Esophagus muscularis mucosa (tissue), 4 donors: ENCODE measurements at places on chromosomes 16 and 17. TPM values are rescaled to one million over a fixed set of nuclear protein-coding genes. Genes with fewer than 3 reads are reported as not detected.

- no peaks in the 10 kb centered on the region for H3K36me3 ChIP-seq
- no peaks in the 10 kb centered on the region for H3K4me1 ChIP-seq
- no peaks in the 10 kb centered on the region for H3K27me3 ChIP-seq
- no peak overlapping the region for H3K27ac ChIP-seq
- H3K4me3 ChIP-seq: no peak overlapping the region
These were observed 6.8 kb upstream of the KRTAP17-1 start for GRCh38 chr17:41322094-41322902.

GRCh38 chr17:51933647-51934046 is 224.9 kb downstream of the CA10 start:
- H3K4me1 ChIP-seq: no peaks in the 10 kb centered on the region
- H3K36me3 ChIP-seq: no peaks in the 10 kb centered on the region
- no peak overlapping the region for H3K27ac ChIP-seq
- no peaks in the 10 kb centered on the region for H3K27me3 ChIP-seq
- no peak for DNase-seq

DNA sequence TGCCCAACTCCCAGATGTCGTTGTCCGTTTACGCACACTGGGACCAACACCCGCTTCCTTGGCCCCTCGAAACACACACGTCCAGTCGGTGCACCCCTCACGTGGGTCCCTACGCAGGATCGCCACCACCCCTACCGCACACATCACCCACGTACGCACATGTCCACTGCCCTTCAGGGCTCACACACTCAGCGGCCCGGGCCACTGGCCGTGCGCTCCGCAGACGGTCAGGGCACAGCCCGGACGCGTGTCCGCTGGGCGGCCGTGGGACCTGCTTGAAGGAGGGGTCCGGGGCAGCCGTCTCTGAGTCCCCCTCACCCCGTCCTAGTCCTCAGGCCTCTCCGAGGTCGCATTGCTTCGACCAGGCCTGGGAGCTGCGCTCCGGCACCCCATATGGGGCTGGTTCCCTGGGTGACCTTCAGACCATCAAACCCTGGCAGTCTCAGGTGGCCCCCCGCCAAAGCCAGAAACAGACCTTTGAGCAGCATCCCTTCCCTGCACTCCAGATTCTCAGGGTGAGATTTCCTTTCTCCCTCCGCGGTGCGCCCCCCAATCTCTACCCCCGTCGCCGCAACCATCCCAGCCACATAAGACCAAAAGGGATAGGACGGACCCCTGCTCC is 914 bp upstream of the GPRC5B start:
- DNase-seq: no peak
- peak overlapping the region; percentile 65 for H3K4me3 ChIP-seq
- H3K4me1 ChIP-seq: peaks cover 37% of the 10 kb centered on the region
- no peak overlapping the region for H3K27ac ChIP-seq
- no peaks in the 10 kb centered on the region for H3K36me3 ChIP-seq

DNA sequence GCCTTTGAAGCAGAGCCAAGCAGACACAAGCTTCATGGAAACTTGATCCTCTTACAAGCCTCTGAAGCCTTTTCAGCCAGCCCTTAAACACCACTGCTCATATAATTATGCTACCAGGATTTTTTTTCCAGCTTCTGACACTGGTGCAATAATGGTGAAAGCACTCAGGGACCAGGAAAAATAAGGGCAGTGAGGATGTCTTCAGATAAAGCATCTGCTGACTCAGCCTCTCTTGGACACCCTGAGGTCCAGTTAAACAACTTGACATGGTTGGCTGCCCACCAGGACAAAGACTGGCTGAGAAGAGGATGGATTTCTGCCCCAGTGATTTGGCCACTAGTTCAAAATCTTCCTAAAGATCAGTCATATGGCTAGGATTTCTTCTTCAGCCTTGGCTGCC is 124.2 kb upstream of the N4BP1 start:
- no peak for DNase-seq
- no peaks in the 10 kb centered on the region for H3K27me3 ChIP-seq
- H3K27ac ChIP-seq: no peak overlapping the region
- H3K4me3 ChIP-seq: no peak overlapping the region

DNA sequence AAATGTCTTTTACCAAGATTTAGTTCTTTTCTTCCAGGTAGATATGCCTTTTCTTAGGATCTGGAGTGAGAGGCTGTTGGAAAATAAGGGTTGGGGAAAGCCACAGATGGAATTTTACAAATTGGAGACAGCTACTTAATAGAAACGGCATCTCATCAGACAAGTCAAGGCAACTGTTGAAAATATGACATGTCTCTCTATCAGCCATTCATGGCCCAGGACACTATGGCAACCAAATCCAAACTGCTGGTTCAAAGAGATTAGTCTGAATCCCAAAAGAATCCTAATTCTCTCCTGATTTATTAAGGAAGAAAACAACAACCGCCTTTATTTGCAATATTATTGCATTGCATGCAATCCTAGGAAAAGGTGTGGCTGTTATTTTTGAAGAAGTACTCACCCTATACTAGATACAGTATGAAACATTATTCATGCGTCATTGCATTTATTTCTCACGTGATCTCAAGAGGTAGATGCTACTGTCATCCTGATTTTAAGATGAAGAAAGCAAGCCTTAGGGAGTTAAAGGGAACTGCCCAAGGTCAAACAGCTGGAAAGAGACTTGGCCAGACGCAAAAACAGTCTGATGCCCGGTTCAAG is 12.6 kb upstream of the CEP20 start:
- DNase-seq: no peak
- no peak overlapping the region for H3K27ac ChIP-seq
- no peak overlapping the region for H3K4me3 ChIP-seq
- no peaks in the 10 kb centered on the region for H3K36me3 ChIP-seq

GRCh38 chr17:45091778-45092425 is 30.8 kb downstream of the NMT1 start:
- no peaks in the 10 kb centered on the region for H3K27me3 ChIP-seq
- peaks cover 65% of the 10 kb centered on the region for H3K36me3 ChIP-seq
- no peak for DNase-seq
- no peak overlapping the region for H3K4me3 ChIP-seq
- H3K27ac ChIP-seq: peak overlapping the region; percentile 87

DNA sequence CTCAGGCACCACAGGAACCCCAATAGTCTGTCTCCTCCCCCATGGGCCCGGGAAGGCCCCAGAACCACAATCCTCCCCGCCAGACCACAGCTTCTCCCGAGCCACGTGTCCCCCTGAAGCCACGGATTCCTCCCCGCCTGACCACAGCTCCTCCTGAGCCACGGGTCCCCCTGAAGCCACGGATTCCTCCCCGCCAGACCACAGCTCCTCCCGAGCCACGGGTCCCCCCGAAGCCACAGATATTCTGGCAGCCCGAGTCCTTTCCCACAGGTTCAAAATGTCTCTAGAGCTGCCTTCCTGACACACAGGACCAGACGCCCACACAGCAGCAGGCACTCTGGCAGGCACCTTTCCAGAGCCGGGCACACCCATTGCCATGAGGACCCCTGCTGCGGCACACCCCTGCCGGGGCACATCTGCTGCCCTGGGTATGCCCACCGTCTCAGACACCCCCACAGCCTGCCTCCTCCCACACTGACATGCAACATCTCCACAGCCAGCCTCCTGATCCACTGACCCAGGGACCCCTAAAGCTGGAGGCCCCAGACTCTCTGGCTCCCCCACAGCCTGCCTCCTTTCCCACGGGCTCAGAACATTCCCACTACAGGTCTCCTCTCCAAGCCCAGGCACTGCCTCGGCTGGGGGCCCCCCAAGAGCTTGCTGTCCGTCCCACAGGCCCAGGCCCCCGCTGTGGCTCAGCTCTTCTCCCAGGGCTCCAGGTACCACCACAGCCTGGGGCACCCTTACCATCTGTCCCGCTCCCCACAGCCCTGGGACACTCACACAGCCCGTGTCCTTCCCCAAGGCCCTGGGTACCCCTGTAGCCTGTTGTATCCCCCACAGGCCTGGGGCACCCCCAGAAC is 2.2 kb downstream of the KIAA0753 start:
- no peak for DNase-seq
- no peaks in the 10 kb centered on the region for H3K27me3 ChIP-seq
- peaks cover 7% of the 10 kb centered on the region for H3K36me3 ChIP-seq
- H3K27ac ChIP-seq: no peak overlapping the region
- H3K4me3 ChIP-seq: peak overlapping the region; percentile 89

Gene ZKSCAN2
- 3.7 TPM for total RNA-seq

Gene ITGB3
- total RNA-seq: 50.5 TPM
